ENCODE measurements at places on chromosomes 7 and 10.

- no peak for DNase-seq
Measured at GRCh38 chr7:5696346-5697110, 84.9 kb downstream of the RNF216 start.

GRCh38 chr7:125828153-125828700 lies 898.6 kb upstream of the POT1 start:
- DNase-seq, result no peak

GRCh38 chr10:43430926-43431663 lies 5.8 kb upstream of the ZNF487 start:
- no peak for DNase-seq

- no peak for DNase-seq
Measured at GRCh38 chr10:104002911-104003310, 36.0 kb downstream of the SLK start.

- no peak for DNase-seq
Measured at GRCh38 chr7:91235211-91235832, 28.9 kb upstream of the FZD1 start.

DNA sequence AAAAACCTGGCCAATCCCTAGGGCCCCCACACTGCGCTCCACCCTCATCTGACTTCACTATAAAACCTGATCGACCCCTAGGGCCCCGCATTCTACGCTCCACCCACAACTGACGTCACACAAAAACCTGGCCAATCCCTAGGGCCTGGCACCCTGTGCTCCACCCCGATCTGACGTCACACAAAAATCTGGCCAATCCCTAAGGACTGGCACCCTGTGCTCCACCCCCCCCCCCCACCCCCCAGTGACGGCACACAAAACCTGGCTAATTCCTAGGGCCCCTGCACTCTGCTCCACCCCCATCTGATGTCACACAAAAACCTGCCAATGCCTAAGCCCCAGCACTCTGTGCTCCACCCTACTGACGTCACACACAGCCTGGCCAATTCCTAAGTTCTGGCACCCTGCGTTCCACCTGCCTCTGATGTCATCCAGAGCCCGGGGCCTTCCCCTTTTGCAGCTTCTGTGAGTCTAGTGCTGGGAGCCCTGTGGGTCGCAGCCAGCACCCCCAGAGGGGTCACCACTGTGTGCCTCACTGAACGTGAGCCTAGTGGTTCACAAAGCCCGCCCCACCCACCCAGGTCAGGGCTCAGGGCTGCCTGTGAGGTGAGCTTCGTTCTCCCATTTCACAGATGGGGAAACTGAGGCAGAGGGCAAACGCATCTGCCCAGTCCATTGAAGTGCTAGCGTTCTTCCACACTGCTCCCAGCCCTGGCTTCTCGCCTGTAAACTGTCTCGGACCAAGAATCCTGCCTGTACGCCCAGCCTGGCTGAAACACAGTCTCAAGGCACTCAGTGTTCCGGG lies 40.6 kb downstream of the MICALL2 start:
- DNase-seq, result no peak

DNA sequence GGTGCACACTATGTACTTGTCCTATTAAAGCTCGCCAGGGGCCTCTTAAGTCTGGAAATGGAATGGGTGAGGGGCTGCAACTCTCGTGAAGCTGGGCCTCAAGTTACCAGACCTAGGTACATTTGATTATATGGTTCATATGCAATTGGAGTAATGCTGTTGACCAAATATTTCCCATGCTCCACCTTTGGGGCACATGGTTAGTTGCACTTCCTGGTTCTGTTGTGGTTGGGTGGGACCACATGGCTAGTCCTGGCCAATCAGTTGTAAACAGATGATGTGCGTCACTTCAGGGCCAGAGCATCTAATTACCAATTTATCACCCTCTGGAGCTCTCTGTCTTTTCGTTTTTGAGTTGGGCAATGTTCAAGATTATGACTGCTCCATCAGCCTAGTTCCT lies 39.5 kb upstream of the OPN4 start:
- no peak for DNase-seq

GRCh38 chr10:102643336-102644065 lies 778 bp upstream of the TRIM8 start:
- peak; percentile 68 for DNase-seq

GRCh38 chr10:34729619-34730018 lies 85.5 kb downstream of the PARD3 start:
- DNase-seq, result no peak

GRCh38 chr10:28105561-28105960 lies 106.7 kb upstream of the ODAD2 start:
- no peak for DNase-seq

DNA sequence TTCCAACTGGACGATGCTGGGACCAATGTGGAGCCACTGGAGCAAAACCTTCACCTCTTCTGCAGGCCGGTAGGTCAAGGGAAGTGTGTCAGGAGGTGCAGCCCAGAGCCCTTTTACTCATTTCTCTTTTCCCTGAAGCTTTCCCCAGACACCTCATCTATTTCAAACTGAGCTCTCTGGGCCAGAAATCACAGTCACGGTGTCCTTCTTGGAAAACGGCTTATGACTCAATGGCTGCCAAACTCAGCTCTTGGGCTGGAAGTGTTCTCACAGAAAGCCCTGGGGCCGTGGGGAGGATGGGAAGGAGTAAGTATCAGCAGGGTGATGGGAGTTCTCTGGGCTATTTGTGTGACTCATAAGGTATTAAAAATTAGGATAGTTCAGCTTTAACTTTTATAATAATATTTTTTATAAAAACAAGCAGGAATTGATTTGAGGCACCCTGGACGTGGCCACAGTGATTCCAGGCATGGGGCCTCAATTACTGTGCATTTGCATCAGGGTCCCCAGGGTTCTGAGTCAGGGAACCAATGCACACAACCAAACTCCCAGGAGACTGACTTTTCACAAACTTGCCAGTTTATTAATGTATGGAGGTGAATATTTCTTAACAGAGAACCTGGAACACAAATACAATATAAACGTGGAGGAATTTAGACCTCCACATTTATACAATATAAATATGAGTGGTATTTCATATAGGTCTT lies 187.4 kb upstream of the TMEM72 start:
- no peak for DNase-seq

GRCh38 chr7:32400676-32401075 lies 89.5 kb downstream of the LSM5 start:
- no peak for DNase-seq

- no peak for DNase-seq
Measured at GRCh38 chr10:18450298-18450697, 201.1 kb downstream of the NSUN6 start.

DNA sequence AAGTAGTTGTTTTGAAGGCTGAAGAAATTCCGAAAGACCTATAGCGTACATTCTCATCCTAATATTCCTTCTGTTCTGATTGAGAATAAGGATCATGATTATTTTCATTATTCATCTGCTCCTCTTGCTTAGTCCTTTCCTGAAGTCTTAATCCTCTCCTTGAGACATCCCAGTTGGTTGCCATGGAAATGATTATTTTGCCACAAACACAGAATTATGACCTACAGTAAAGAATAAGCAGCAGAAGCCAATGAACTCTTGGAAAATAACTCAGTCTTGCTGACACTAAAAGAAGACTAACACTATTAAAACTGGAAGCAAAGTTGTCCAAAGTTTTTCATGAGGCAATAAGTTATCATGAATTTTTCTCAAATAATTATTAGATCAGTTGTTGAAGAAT lies 47.8 kb upstream of the JAZF1 start:
- no peak for DNase-seq

DNA sequence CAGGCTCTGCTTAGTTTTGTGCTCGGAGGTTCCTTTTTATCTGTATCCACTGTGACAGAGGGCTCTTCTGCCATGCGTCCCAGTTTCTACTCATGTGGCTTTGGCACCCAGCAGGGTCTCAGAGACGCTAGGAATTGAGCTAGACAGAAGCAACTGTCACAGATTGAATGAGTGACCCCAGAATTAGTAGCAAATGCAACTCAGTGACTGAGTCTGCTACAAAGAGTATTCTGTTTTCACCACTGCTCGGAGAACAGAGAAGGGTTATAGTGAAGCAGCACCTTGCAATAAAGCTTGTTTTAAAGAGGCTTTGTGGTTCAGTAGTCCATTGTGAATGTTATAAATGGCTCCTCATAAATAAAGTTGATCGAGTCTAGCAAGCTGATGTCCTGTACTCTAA lies 113.2 kb downstream of the DNAH11 start:
- no peak for DNase-seq

- no peak for DNase-seq
Measured at GRCh38 chr7:18313965-18314364, 181.6 kb upstream of the HDAC9 start.

DNA sequence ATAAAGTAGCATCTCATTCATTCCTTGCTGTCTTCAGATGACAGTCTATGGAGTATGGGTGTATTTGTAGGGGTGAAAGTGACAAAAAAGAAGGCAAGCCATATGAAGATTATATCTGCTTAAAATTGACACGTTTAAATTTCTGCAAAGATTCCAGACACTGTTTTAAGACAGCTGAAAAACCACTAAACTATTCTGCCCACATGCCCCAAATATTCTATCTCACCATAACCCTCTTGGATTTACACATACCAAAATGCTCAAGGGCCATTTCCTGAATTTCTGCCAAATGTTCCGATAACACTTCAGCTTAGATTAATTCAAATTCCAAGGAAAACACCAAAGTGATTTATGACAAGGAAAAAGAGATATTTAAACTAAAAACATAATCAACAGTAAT lies 99.9 kb upstream of the IL6 start:
- DNase-seq, result no peak

All from stimulated activated CD4-positive, alpha-beta T cell treated with anti-CD3 and anti-CD28 coated beads, Interleukin-2, amount 100 ng/mL, for 24 hours (primary cell).